ENCODE measurements at places on chromosomes 5 and 9. TPM values are rescaled to one million over a fixed set of nuclear protein-coding genes. Genes with fewer than 3 reads are reported as not detected.

DNA sequence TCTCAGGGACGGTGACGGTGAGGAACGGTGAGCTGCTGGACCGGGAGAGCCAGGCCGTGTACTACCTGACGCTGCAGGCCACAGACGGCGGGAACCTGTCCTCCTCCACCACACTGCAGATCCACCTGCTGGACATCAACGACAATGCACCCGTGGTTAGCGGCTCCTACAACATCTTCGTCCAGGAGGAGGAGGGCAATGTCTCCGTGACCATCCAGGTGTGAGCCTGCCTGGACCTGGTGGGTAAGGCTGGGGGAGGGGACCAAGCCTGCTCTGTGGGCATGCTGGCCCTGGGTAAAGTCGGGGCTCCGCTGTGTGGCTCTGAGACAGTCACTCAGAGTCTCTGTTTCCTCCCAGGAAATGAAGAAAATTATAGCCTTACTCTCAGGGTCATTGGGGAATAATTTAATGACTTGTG, 29.3 kb downstream of the CDHR2 start:
- peak; percentile 85 for ATAC-seq

- no peak for ATAC-seq
These were observed 167.5 kb upstream of the CLINT1 start for GRCh38 chr5:158026304-158027031.

The C5orf34 gene
- total RNA-seq, result 1.2 TPM

- no peak for ATAC-seq
These were observed 30.1 kb upstream of the SNX24 start for GRCh38 chr5:122815218-122815767.

The BSPRY gene
- total RNA-seq, result 37.6 TPM

The SMIM15 gene
- total RNA-seq, result 54.7 TPM

The GPR150 gene
- total RNA-seq, result not detected

The SPINK7 gene
- 138 TPM for total RNA-seq

DNA sequence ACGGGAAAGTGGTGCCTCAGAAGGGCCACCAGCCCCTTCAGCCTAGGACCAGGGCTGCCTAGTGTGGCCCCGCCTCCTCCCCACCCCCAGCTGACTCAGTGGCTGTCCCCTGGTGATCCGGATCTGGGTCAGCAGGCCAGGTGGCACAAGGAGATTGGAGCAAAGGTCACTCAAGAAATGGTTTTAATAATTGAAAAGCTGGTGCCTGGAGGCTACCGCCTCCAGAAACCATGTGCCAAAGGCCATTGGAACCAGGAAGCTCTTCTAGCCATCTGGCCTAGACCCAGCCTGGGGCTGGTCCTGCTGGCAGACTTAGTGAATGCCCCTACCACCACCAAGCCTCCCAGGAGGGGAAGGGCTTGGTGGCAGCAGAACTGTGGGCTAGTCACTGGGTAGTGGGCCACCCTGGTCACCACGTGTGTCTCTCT, 1.5 kb downstream of the ST6GALNAC4 start:
- ATAC-seq, result no peak

DNA sequence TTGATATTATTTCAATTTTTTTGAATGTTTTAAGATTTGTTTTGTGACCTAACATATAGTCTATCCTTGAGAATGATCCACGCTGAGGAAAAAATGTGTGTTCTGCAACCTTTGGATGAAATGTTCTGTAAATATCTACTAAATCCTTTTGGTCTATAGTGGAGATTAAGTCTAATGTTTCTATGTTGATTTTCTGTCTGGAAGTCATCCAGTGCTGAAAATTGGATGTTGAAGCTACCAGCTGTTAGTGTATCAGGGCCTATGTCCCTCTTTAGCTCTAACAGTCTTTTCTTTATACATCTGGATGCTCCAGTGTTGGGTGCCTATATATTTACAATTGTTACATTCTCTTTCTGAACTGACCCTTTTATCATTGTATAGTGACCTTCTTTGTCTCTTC, 422.3 kb downstream of the TMEM232 start:
- ATAC-seq, result no peak

GRCh38 chr5:116318091-116318854, 233.4 kb downstream of the COMMD10 start:
- no peak for ATAC-seq

The C6 gene
- not detected for total RNA-seq

The TIMD4 gene
- 0.20 TPM for total RNA-seq

DNA sequence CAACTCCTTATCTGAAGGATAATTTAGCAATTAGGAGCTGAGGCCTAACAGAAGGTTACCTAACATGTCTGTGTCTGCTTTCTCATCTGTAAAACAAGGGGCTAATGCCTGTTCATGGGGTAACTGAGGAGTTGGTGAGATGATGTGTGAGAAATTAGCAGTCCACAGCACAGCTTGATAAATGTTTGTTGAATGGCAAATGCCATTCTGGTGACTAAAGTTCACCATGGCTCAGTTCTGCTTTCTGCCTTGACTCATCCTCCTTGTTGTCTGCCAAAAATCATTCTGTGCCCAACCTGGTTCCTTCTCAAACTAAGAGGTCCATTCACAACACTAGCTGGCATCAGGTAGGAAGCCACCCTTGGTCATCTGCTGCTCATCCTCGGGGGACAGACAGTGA, 552.0 kb upstream of the KLF4 start:
- ATAC-seq, result peak; percentile 80

- no peak for ATAC-seq
These were observed 72.1 kb upstream of the ZNF618 start for GRCh38 chr9:113803811-113804589.

GRCh38 chr9:77592476-77592875, 55.6 kb downstream of the GNA14 start:
- no peak for ATAC-seq

GRCh38 chr9:21965401-21965951, 28.7 kb downstream of the CDKN2A start:
- ATAC-seq, result peak; percentile 87

DNA sequence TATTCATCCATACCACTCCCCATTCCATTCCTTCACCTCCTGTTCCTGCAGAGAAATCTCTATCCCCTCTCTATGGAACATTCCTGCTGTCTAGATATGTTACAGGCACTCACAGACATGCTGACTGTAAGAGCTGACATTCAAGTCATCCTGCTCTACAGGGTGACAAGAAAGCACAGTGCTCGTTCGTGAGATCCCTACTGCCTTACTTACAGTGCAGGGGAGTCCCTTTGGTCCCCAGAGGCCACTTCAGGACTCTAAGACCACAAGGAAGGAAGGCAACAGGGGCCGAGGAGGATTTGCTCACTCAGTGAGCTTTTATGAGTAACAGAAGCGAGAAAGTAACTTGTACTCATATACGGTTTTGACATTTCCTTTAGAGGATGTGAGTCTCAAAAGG, 110.5 kb downstream of the GAS1 start:
- ATAC-seq, result no peak

- ATAC-seq, result peak; percentile 41
These were observed 557 bp downstream of the PJA2 start for GRCh38 chr5:109408991-109409843.

DNA sequence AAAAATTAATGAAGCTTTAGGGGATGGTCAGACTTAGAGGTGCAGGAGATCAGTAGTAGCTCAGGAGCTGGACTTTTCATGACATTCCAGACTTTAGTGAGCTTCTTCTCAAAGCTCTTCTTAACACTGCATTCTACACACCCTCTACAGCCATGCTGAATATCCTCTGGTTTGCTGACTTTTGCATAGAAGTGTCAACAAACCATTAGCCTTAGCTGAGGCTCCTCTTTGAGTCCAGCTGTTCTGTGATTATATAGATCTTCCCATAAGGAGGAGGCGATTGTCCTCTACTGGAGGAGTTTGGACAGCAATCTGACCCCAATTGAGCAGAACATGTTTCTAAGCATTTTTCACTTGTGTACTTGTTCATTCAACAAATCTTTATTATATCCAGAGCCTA, 75.0 kb upstream of the RUSC2 start:
- ATAC-seq, result no peak

- no peak for ATAC-seq
These were observed 316.7 kb upstream of the SLC30A5 start for GRCh38 chr5:68777135-68777534.

GRCh38 chr5:99037668-99038067, 108.9 kb upstream of the CHD1 start:
- ATAC-seq, result no peak

- ATAC-seq, result no peak
These were observed 47.5 kb upstream of the ORM1 start for GRCh38 chr9:114275246-114276004.

DNA sequence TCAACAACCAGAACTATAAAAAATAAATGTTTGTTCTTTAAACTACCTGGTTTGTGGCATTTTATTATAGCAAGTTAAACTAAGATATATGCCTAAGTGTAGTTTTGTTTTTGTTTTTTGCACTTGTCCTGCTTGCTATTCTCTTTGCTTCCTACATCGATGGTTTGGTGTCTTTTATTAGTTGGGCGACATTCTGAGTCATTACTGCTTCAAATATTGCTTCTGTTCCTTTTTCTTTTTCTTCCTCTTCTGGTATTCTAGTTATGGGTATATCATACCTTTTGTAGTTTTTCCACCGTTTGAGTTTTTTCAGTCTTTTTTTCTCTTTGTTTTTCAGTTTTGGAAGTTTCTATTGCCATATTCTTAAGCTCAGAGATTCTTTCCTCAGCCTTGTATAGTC, 86.9 kb downstream of the MACIR start:
- no peak for ATAC-seq

Data from esophagus mucosa (tissue), 1 donor.